ENCODE measurements at places on chromosomes 7 and 10. TPM values are rescaled to one million over a fixed set of nuclear protein-coding genes. Genes with fewer than 3 reads are reported as not detected.

GRCh38 chr10:29598851-29599311, 35.9 kb downstream of the SVIL start:
- no peak for DNase-seq
- H3K4me1 ChIP-seq, result peaks cover 2% of the 10 kb centered on the region
- H3K36me3 ChIP-seq, result no peaks in the 10 kb centered on the region
- H3K27ac ChIP-seq, result no peak overlapping the region
- H3K4me3 ChIP-seq, result no peak overlapping the region

DNA sequence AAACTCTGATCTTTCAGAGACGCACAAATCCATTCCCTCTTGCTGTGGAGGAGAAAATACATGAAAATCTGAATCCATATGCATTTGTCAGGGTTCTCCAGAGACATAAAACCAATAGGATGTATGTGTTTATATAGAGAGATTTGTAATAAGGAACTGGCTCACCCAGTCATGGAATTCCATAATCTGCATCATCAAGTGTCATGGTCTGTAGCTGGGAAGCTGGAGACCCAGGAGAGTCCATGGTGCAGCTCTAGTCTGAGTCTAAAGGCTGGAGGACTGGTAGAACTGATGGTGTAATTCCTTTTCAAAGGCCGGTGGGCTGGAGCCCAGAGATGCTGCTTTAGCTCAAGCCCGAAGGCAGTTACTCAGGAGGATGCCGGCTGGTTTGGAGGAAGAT, 134.0 kb downstream of the TCF7L2 start:
- peak overlapping the region; percentile 83 for H3K27ac ChIP-seq
- no peak for DNase-seq

- H3K4me3 ChIP-seq, result no peak overlapping the region
- no peaks in the 10 kb centered on the region for H3K36me3 ChIP-seq
- no peaks in the 10 kb centered on the region for H3K4me1 ChIP-seq
- DNase-seq, result no peak
- no peak overlapping the region for H3K27ac ChIP-seq
- no peaks in the 10 kb centered on the region for H3K27me3 ChIP-seq
Observed at GRCh38 chr7:51308696-51309095, 7.9 kb downstream of the COBL start.

- no peaks in the 10 kb centered on the region for H3K36me3 ChIP-seq
- H3K27me3 ChIP-seq, result no peaks in the 10 kb centered on the region
- no peak overlapping the region for H3K4me3 ChIP-seq
- H3K4me1 ChIP-seq, result no peaks in the 10 kb centered on the region
Observed at GRCh38 chr10:67224553-67224952, 298.7 kb downstream of the LRRTM3 start.

Gene ZNF775
- 14.7 TPM for total RNA-seq

GRCh38 chr10:110701617-110701971, 57.5 kb downstream of the RBM20 start:
- no peaks in the 10 kb centered on the region for H3K36me3 ChIP-seq
- peaks cover 2% of the 10 kb centered on the region for H3K27me3 ChIP-seq
- DNase-seq, result no peak
- peaks cover 3% of the 10 kb centered on the region for H3K4me1 ChIP-seq

DNA sequence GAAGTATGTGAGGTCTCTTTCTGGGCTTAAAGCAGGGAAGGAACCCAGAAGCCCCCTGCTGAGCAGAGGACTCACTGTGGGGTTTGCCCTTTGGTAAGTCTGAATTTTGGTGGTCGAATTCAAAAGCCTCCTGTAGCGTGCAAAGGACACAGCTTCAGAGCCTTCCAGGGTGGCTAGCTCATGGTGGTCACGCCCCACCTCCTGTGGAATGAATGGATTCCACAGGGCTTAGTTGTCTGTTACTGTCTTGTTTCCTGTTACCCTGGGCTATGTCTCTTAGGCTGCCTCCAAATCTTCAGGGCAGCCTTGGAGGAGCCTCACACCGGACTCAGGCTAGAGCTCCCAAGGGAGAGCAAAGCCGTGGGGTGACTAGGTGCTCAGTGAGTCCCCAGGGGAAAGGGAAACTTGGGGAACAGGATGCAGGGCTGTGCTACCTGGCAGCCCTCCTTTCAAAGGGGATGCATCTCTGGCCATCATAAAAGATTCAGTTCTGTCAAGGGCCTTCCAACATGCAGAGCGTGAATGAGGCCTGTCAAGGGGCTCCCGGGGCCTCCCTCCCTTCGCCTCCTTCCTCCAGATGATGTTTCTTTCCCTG, 211.7 kb downstream of the CCSER2 start:
- no peak for DNase-seq
- no peak overlapping the region for H3K27ac ChIP-seq
- H3K27me3 ChIP-seq, result no peaks in the 10 kb centered on the region
- H3K4me1 ChIP-seq, result peaks cover 6% of the 10 kb centered on the region
- H3K36me3 ChIP-seq, result no peaks in the 10 kb centered on the region

DNA sequence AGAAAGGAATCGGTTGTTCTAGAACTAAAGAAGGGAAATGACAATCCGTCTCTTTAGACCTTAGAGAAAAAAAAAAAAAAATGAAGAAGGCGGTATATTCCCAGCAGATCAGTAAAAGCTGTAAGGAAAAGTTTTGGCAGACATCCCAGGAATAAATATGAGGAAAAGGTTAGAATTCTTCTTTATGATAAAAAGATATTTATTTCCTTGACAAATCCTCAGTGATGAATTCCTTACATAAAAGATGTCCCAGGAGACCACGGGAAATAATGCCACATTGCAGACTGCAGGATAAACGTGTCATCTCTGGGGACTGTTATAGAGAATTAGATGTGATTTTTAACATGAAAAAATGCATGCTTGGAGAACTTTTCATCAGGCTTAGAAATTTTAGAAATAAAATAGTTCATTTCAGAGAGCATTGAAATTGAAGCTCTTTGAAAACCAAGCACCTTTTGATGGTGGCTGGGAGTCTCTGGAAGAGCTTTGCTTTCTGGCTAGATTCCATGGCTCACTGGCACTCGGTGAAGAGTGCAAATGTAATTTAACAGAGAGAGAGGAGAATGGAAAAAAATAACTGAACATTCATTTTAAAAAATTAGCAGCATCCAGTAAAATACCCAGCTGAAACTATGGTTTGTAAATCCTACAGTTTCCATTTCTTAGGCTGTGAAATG, 98.2 kb downstream of the PRPF18 start:
- no peak overlapping the region for H3K4me3 ChIP-seq
- no peaks in the 10 kb centered on the region for H3K36me3 ChIP-seq
- no peak for DNase-seq
- H3K27me3 ChIP-seq, result no peaks in the 10 kb centered on the region

GRCh38 chr7:86667732-86668131, 24.0 kb downstream of the GRM3 start:
- no peak overlapping the region for H3K4me3 ChIP-seq
- no peaks in the 10 kb centered on the region for H3K27me3 ChIP-seq
- H3K27ac ChIP-seq, result no peak overlapping the region
- H3K4me1 ChIP-seq, result no peaks in the 10 kb centered on the region
- no peaks in the 10 kb centered on the region for H3K36me3 ChIP-seq
- DNase-seq, result no peak

- no peaks in the 10 kb centered on the region for H3K4me1 ChIP-seq
- no peak overlapping the region for H3K27ac ChIP-seq
- no peak for DNase-seq
- no peaks in the 10 kb centered on the region for H3K27me3 ChIP-seq
- no peak overlapping the region for H3K4me3 ChIP-seq
Observed at GRCh38 chr10:86863484-86863842, 94.0 kb downstream of the MMRN2 start.

- H3K4me1 ChIP-seq, result no peaks in the 10 kb centered on the region
- no peak for DNase-seq
- no peaks in the 10 kb centered on the region for H3K36me3 ChIP-seq
- peaks cover 12% of the 10 kb centered on the region for H3K27me3 ChIP-seq
- H3K4me3 ChIP-seq, result no peak overlapping the region
Observed at GRCh38 chr7:35571611-35572240, 123.2 kb downstream of the HERPUD2 start.

DNA sequence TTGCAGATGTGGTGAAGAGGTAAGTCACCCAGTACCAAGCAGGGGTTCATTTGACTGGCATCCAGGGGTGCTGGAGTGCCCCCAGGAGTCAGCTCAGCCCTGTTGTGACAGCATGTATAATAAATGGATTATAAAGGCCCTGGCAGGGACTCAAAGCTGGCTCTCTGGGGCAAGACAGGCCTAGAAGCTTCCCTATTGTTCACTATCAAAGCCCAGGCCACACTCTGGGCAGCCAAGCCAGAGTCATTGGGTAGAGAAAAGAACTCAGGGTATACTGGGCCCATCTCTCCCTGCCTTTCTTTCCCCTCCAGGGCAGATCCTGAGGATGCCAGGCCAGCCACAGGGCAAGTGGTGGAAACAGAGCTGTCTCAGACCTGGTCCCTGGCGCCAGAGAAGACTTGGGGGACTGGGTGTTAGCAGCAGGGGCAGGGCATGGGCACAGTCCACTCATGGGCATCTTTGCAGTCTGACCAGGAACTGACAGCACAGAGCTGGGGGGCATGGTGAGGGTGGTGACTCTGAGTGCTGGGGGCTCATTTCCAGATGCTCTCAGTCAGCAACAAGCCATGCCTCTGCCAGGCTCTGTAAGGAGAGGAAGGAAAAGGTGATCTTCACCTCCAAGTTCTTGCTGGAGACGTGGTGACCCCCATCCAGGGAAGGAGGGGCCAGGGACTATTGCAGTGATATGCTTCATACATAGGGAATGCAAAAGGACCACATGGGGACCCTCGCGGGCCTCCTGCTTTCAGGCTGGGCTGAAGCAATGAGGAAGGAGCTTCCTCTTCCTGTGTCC, 11.7 kb downstream of the RBP3 start:
- H3K27me3 ChIP-seq, result no peaks in the 10 kb centered on the region
- H3K4me1 ChIP-seq, result peaks cover 4% of the 10 kb centered on the region
- H3K4me3 ChIP-seq, result no peak overlapping the region

GRCh38 chr7:149479568-149479967, 18.0 kb downstream of the ZNF746 start:
- H3K27ac ChIP-seq, result no peak overlapping the region
- no peaks in the 10 kb centered on the region for H3K27me3 ChIP-seq
- DNase-seq, result no peak
- H3K4me3 ChIP-seq, result no peak overlapping the region

Gene SMKR1
- total RNA-seq, result 1.4 TPM

DNA sequence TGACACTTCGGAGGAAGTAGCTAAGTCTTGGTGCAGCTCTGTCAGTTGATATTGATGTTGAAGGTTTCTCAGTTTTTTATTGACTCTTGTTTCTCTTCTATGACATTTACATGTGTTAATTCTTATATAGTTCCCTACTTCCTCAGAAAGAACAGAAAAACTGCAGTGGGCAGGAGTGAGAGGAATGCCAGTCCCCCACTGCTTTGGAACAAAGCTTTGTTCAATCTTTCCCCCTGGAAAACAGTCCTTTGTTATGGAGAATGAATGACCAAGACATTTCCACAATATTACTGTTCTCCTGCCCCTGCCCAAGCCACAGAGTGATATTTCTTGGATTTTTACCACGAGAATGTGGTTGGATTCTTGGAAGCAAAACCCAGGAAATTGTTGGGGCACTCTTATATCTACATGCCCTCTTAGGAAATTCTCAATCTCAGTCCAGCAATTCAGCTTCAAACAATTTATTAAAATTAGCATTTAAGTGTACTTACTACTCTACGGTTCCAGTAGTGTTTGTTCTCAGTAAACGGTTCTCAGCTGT, 258.0 kb upstream of the KCND2 start:
- no peak overlapping the region for H3K4me3 ChIP-seq
- no peaks in the 10 kb centered on the region for H3K36me3 ChIP-seq
- no peaks in the 10 kb centered on the region for H3K27me3 ChIP-seq
- no peak overlapping the region for H3K27ac ChIP-seq

GRCh38 chr10:12902851-12903358, 98.6 kb downstream of the CCDC3 start:
- no peaks in the 10 kb centered on the region for H3K36me3 ChIP-seq
- no peak for DNase-seq
- no peak overlapping the region for H3K27ac ChIP-seq
- no peaks in the 10 kb centered on the region for H3K4me1 ChIP-seq

- H3K27me3 ChIP-seq, result no peaks in the 10 kb centered on the region
- no peaks in the 10 kb centered on the region for H3K36me3 ChIP-seq
- no peak overlapping the region for H3K27ac ChIP-seq
Observed at GRCh38 chr10:15324611-15325010, 46.5 kb downstream of the FAM171A1 start.

- H3K4me3 ChIP-seq, result no peak overlapping the region
- H3K4me1 ChIP-seq, result no peaks in the 10 kb centered on the region
- no peak overlapping the region for H3K27ac ChIP-seq
Observed at GRCh38 chr7:113730309-113730955, 188.4 kb downstream of the PPP1R3A start.

DNA sequence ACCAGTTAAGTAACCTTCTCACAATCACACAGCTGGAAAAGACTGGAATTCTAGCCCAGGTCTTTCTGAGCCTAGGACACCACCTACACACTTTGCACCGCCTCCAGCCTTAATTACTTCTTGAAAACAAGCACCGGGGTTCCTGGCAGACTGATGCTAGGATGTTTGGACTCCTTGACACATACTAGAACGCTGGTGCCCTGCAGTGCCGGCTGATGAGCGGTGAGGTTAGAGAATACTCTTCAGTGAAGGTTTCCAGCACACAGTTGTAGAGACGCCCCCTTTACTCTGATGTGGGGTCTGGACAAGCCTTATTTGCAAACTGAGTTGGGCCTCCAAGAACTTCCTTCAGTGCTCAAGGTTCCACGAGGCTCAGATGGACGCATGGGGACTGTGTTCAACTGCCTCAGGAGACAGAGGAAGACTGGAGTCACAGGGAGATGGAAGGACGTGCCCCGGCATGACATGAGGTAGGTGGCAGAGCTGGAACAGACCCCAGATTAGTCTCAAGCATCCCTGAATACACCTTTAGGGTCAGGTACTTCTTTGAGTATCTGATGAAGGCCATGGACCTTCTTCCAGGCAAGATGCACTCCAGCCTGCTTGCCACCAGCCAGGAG, 89.6 kb downstream of the COBL start:
- DNase-seq, result no peak
- H3K27ac ChIP-seq, result no peak overlapping the region
- H3K4me1 ChIP-seq, result no peaks in the 10 kb centered on the region
- peaks cover 14% of the 10 kb centered on the region for H3K27me3 ChIP-seq
- H3K36me3 ChIP-seq, result no peaks in the 10 kb centered on the region

- H3K4me3 ChIP-seq, result no peak overlapping the region
- H3K36me3 ChIP-seq, result no peaks in the 10 kb centered on the region
- no peak for DNase-seq
- H3K27ac ChIP-seq, result no peak overlapping the region
Observed at GRCh38 chr7:19362099-19362498, 216.9 kb upstream of the FERD3L start.

DNA sequence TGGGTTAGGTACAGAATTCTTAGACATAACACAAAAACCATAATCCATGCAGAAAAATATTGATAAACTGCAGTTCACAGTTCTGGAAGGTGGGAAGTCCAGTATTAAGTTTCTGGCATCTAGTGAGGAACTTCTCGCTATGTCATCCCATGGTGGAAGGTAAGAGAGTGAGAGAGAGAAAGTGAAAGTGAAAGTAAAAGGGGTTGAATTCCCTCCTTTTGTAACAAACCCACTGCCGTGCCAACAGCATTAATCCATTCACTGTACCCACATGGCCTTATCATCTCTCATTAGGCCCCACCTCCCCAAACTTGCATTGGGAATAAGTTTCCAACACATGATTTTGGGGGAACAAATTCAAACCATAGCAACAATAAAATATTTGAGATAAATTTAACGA, 17.1 kb downstream of the ZNF485 start:
- H3K36me3 ChIP-seq, result no peaks in the 10 kb centered on the region
- H3K27ac ChIP-seq, result no peak overlapping the region
- H3K27me3 ChIP-seq, result no peaks in the 10 kb centered on the region
- DNase-seq, result no peak
- H3K4me1 ChIP-seq, result no peaks in the 10 kb centered on the region
